Hippocampal formation (tissue), 2 donors: ENCODE measurements at places on chromosomes 2 and 18.

DNA sequence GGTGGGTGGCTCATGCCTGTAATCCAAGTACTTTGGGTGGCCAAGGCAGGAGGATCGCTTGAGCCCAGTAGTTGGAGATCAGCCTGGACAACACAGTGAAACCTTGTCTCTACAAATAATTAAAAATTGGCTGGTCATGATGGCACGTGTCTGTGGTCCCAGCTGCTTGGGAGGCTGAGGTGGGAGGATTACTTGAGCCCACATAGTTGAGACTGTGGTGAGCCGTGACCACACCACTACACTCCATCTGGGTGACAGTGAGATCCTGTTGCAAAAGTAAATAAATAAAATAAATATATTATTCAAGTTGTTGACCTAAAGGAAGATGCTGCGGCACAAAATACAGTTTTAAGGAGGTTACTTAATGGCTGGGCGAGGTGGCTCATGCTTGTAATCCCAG, 72.7 kb downstream of the LAMA3 start:
- no peak for DNase-seq

DNA sequence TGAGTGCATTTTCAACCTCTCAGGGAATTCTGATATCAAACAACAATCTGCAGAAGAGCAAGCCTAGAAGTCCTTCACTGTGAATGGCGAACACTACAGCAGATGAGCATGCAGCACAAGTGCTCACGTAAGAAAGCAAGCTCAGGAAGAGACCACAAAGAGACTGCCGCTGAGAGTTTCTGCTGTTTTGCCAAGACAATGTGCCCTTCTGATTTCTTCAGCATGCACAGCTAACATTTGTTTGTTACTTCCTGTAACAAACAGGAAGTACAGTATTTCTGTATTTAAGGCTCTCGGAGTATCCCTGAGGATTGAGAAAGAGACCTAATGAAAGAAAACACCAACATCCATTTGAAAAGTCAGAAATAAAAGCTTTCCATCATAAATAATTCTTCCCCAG, 45.9 kb downstream of the MBOAT2 start:
- DNase-seq: no peak

- DNase-seq: no peak
Measured at GRCh38 chr2:205403244-205403825, 279.0 kb upstream of the NRP2 start.

- no peak for DNase-seq
Measured at GRCh38 chr2:142824756-142825155, 52.7 kb upstream of the KYNU start.

GRCh38 chr2:194060269-194060668, 1596.8 kb upstream of the SLC39A10 start:
- no peak for DNase-seq

DNA sequence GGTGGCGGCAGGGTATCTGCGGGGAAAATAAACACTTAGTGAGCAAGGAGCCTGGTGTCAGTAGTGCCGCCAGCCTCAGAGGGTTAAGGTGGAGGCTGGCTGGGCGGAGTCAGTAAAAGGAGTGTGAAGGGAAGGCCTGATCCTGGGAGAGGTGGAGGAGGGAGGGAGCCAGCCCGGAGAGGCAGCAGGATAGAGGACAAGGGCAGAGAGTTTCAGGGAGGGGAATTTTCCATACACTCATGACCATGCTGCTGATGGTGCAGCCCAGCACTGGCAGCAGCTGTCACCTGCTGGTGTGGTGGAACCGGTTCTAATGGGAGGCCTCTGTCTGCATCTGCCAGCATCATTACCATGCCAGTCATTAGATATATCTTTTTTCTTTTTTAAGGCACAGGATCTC, 2.0 kb upstream of the TEX44 start:
- no peak for DNase-seq

- no peak for DNase-seq
Measured at GRCh38 chr2:198325359-198325758, 521.0 kb downstream of the PLCL1 start.

DNA sequence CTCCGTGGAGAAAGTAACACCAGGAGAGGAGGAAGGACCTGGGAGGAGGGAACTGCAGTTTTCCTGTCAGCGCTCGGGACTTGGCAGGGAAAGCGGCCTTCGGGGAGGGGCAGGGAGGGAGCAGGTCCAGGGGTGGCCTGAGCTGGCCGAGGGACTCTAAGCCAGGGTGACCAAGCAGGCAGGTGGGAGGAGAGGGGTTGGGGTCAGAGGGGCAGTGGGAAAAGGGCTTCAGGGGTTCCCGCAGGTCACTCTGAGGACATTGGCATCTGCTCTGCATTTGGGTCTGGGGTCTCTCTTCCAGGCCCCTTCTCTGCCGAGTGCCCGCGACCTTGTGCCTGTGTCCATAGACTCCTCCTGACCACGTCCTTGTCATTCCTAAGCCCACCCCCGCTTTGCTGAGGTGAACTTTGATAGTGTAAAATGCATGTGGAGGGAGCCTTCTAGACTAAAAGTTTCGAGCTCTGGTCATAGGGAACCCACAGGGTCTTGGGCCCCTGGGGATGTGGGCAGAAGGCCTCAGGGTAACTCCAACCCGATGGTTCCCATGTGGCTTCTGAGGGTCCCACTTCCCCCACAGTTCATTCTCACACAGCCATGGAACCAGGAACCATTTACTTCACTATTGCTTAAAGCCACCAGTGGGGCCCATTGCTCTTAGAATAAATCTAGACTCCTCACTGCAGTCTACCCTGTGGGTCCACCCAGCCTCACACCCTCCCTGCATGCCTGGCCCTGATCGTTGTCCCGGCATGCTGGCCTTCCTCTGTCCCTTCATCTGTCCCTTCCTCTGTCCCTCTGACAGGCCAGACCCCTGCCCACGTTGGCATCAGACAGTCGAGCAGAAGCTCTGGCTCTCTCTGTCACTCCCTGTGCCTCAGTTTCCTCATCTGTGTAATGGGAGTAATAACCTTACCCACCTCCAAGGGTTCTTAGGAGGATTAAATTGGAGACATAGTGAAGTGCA, 229.2 kb downstream of the SEPTIN10 start:
- no peak for DNase-seq

DNA sequence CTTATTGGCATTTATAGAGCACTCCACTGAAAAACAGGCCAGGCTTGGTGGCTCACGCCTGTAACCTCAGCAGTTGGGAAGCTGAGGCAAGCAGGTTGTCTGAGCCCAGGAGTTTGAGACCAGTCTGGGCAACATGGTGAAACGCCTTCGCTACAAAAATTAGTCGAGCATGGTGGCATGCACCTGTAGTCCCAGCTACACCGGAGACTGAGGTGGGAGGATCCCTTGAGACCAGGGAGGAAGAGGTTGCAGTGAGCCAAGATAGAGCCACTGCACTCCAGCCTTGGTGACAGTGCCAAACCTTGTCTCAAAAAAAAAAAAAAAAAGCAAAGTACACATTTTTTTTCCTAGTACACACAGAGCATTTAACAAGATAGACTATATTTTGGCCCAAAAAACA, 96.1 kb downstream of the TGIF1 start:
- DNase-seq: no peak

- no peak for DNase-seq
Measured at GRCh38 chr18:3867864-3868311, 417.9 kb downstream of the TGIF1 start.

- no peak for DNase-seq
Measured at GRCh38 chr2:832635-833034, 118.0 kb upstream of the SNTG2 start.

- DNase-seq: no peak
Measured at GRCh38 chr2:15159206-15159605, 401.9 kb downstream of the NBAS start.

DNA sequence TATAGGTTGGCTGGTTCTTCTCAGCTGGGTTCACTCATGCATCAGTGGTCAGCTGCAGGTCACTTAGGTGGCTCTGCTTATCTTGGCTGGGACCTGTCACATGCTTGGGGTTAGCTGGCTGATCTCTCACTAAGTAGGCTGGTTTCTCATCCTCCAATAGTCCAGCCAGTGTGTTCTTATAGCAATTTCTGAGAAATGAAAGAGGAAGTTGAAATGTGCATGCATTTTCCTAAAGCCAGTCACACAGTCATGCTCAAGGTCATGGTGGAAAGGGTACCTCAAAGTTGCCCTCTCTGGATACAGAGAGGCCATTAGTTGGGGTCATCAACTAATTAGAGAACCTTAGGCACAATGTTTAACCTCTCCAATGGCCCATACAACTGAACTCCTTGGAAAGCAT, 64.4 kb downstream of the KLHL29 start:
- no peak for DNase-seq

- no peak for DNase-seq
Measured at GRCh38 chr18:48122376-48122775, 191.9 kb upstream of the SMAD2 start.

- no peak for DNase-seq
Measured at GRCh38 chr18:27627927-27628326, 442.8 kb upstream of the CHST9 start.

GRCh38 chr2:109381327-109381820, 232.4 kb downstream of the SEPTIN10 start:
- DNase-seq: no peak

GRCh38 chr2:111250448-111251030, 129.8 kb downstream of the BCL2L11 start:
- no peak for DNase-seq

DNA sequence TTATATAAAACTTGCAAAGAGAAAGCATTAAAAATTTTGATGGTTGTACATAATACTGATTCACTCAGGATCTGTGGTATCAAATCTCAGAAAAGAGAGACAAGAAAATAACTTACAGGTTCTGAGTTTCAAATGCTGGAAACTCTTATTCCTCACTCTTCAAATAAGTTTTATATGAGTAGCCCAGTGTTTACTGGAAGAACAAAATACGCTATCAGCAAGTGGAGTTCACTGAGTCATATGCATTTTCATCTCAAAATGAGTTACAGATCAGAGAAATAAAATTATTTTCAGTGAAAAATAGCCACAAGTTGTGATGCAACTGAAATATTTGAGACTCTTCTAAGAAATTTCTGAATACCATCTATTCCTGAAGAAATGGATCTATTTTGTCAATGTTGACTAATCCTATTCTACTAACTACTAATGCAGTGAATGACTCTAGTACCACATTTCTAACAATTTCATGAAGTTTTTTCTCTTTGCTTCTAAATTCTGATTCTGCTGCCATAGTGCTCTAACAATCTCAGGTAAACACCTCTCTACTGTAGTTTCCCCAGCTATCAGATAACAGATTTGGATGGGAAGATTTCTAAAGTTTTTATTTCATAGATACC, 391.7 kb downstream of the ZEB2 start:
- DNase-seq: no peak

DNA sequence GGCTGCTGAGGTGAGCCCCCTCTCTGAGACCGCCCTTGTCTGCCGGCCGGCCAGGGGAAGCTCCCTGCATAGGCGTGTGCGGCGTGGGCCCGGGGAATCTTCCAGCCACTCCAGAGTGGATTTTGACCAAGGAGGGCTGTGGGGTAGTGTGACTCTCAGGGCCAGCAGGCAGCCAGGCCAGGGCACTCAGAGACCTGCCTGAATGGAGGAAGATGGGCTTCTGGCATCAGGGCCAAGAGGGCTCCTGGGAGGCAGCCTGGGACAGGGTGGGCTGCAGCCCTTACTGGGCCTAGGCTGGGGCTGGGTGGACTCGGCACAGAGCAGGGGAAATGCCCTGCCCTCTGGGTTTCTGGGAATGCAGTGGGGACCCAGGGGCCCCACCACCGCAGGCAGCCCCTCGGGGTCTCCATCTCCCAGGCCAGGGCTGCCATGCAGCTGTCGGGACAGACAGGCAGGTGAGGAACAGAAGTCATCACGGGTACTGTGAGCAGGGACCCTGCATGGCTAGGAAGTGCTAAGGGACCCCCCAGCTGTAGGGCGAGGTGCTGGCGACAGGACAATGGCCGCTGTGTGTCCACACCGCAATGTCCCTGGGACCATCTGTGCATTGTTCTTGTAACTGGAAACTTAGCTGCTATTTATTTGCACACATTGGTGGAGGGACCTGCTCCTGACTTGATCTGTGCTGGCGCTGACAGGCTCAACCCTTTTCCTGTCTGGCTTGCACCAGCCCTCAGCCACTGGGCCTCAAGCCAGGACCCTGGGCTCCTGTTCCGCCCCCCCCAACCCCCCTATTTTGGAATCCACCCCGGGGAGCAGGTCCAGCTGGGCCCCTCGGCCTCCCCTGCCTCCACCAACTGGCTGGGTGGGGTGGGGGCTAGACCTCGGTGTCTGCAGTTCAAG, 4.1 kb downstream of the PDCD1 start:
- DNase-seq: no peak

- DNase-seq: no peak
Measured at GRCh38 chr2:205640716-205641115, 41.6 kb upstream of the NRP2 start.

DNA sequence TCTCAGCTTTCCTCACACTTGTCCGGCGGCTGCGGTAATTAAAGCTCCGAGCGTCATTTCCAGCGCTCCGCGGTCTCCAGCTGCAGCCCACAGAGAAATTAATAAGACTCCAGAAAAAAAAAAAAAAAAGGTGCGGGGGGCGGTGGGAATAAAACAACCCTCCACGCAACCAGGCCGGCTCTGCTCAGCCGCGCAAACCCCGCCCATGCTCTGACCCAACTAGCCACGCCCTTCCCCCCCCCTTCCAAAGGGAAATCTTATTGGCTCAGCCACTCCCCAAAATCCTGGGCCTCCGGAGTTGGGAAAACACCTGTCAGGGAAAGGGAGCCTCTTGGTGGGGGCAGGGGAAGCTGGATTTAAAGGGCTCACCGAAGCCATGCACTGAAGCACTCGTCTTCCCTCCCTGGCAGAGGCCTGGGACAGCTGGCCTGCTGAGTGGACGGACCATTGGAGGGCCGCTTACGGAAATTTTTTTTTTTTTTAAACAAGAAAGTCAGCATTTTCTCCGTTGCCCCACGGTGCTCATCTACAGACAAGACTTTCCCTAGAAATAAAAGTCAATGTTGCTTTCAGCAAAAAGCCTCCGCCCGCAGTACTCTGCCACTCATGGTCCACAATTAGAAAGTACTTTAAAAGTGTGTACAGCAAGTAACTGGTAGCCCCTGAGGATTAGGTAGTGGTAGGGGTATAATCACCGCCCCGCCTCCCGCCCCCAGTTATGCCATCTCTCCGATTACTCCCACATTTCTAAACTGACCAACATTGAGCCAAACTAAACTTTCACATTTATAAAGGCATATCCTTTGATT, 674 bp upstream of the ERBB4 start:
- peak; percentile 68 for DNase-seq

- no peak for DNase-seq
Measured at GRCh38 chr18:21456428-21457178, 143.9 kb downstream of the ESCO1 start.

DNA sequence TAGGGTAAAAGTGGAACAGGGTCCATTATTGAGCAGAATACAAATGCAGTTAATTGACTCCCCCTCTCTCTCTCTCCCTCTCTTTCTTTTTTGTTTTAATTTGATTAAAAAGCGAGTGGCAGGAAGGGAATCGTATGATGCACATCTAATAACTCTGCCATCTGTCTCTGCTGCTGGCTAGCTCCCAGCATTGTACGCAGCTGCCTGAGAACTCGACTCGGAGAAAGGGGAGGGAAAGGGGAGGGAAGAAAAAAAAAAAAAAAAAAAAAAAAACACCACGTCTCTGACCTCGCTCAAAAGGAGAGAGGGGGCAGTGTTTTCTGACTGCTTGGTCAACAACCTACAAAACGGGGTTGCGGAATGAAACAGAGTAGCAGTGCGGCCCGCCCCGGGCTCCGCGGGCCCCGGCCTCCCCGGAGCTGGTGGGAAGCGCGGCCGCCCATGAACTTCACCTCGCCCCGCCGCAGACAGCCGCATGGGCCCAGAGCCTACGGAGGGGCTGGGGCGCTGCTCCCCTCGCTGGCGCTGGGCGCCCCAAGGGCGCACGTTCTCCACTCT, 265.7 kb downstream of the TCF4 start:
- peak; percentile 92 for DNase-seq

- DNase-seq: no peak
Measured at GRCh38 chr2:15638720-15639119, 47.1 kb downstream of the DDX1 start.
